ENCODE measurements at places on chromosomes 5 and 9.

DNA sequence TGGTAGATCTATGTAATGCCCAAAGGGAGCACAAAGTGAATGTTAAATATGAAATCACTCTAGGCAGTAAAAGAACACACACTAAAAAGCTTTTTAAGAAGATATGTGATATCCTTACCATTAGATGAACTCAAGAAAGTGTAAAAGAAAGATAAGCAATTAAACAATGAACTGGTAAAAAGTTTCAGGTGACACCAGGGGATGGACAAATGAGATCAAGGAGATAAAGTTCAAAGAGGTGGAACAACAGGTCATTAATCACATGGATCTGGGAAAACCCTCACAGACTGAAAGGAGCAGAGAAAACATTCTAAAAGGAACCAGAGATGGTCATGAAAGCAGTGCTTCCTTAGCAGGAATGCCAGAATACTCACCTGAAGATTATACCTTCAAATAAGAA lies 40.7 kb downstream of the LHFPL2 start:
- DNase-seq = no peak

GRCh38 chr9:135343837-135344522 lies 135.6 kb upstream of the PPP1R26 start:
- peak; percentile 19 for DNase-seq

- no peak for DNase-seq
Observed at GRCh38 chr5:73264631-73265030, 91.6 kb downstream of the TMEM174 start.

- no peak for DNase-seq
Observed at GRCh38 chr9:120366644-120367019, 213.3 kb downstream of the CDK5RAP2 start.

DNA sequence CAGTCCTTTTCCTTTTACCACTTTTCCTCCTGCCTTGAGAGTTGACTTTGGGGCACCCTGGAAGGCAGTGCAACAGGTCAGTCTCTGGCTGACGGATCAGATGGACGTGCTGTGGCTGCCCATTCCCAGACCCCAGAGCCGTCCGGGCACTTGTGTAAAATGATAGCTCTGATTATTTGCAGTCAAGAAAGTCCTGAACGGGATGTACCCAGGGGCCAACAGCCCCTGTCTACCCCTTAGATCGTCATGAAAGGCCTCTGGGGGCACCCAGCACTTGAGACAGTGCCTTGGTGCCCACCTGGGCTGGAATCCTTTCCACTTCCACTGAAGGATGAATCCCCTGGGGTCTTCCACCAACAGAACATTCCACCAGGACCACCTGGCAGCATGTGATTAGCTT lies 17.7 kb upstream of the ANGPTL2 start:
- no peak for DNase-seq

- no peak for DNase-seq
Observed at GRCh38 chr5:133995341-133995740, 9.4 kb downstream of the VDAC1 start.

- no peak for DNase-seq
Observed at GRCh38 chr5:153399595-153399994, 90.9 kb upstream of the GRIA1 start.

DNA sequence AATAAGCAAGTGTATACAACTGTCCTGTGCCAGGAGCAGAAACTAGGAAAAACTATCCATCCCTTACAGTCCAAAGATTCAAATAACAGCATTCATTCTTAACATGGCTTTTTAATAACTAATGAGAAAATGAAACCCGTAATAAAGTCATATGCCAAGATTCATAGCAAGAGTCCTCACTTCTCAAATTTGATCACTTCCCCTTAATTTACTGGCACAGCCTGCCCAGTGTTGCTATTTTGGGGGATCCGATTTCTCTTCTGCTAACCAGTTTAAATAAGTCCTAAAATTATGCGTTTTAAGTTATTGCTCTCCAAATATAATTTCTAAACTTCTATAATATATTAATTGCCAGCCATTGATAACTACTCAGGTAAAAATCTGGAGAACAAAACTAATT lies 177.0 kb upstream of the PTGER4 start:
- DNase-seq = peak; percentile 19

DNA sequence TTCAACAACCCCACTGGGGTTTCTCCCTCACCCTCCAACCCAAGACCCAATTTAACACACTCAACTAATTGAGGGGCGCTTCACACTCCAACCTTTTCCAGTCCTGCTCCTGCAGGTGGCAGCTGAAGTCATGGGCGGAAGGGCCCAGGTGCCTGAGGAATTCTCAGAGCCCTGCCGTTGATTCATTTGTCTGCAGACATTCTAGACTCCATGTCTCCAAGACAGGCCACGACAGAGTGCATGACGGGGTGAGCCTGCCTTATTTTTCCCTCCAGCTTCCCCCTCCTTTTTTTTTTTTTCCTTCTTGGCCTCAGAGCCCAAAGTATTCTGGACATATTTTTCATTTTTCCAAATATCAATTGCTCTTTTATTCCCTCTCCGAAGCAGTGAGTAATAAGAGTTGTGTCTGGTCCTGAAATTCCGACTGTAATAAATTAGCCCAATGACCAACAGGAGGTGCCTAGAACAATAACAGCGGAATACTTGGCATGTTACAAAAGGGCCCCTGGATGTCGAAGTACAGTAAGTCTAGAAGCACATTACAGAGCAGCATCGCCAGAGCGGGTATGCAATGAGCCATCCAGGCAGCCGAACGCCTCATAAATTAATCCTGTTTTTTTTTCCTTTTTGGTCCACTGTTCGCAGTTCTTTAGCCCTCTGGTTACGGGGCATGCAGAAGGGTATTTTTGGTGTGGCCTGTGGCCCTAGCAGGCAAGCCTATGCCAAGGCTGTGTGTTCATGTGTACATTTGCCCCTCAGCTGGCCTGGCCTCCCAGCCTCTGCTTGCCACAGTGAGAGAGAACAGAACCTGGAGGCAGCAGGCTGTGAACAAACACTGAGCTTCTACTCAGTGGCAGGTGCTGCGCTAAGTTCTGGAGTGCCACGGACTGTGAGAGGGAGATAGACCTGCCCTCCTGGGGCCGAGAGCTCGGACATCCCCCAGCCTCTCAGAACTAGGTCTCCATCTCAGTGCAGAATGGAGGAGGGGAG lies 8.6 kb upstream of the SMIM23 start:
- DNase-seq = no peak

- DNase-seq = no peak
Observed at GRCh38 chr9:25472085-25472607, 206.1 kb downstream of the TUSC1 start.

DNA sequence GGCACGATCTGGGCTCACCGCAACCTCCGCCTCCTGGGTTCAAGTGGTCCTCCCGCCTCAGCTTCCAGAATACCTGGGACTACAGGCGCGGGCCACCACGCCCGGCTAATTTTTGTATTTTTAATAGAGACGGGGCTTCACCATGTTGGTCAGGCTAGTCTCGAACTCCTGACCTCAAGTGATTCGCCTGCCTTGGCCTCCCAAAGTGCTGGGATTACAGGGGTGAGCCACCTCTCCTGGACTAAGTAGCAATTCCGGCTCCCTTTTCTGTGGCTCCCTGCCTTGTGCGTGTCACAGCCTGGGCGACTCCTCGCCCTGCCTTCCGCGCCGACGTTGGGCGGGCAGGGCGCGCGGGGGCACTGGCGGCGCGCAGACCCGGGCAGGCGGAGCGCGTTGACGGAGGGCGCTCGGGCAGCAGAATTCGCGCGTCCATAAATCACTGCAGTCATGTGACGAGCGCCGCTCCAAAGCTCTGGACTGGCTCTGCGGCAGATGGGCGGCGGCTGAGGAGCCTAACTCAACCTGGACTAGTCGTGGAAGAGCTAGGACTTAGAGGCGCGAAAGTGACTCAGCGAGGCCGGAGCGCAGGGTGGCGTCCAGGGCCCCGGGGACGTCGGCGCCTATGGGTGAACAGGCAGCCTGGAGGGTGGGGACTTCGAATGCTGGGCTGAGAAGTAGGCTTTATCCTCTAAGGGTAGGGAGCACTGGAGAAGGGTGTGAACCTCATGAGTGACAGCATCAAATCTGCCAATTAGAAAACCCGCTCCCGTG lies 1.4 kb upstream of the CIZ1 start:
- peak; percentile 44 for DNase-seq

- no peak for DNase-seq
Observed at GRCh38 chr5:180523629-180524466, 29.7 kb downstream of the CNOT6 start.

DNA sequence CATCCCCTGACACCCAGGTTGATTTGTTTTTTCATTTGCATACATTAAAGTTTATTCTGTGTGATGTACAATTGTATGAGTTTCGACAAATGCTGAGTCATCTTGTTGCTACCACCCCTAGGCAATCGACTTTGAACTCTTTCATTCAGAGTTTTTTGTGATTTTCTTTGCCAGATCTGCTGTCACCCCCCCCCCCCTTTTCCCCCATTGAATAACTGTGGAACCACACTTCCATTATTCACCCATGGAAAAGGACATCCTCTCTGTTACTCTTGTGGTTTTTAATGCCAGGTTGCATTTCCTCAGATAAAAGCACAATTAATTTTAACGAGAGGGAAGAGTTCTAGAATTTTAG lies 13.7 kb upstream of the FAM120AOS start:
- DNase-seq = no peak

GRCh38 chr5:142660731-142661130 lies 25.2 kb downstream of the FGF1 start:
- no peak for DNase-seq

DNA sequence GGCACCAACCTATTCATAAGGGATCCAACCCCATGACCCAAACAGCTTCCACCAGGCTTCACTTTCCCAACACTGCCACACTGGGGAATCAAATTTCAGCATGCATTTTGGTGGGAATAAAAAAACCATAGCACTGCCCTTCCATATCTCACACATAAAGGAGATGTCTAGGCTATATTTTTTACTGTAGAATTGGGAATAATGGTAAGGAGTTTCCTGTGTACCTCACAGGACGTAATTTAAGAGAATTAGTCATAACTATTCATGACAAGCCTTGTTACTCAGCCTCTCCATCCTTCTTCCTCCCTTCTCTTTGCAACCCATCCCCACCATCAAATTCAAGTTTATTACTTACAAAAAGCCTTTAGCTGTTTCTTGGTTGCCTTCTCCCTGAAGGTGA lies 352.1 kb downstream of the MLLT3 start:
- DNase-seq = no peak

- DNase-seq = no peak
Observed at GRCh38 chr9:70092190-70092589, 48.5 kb downstream of the MAMDC2 start.

DNA sequence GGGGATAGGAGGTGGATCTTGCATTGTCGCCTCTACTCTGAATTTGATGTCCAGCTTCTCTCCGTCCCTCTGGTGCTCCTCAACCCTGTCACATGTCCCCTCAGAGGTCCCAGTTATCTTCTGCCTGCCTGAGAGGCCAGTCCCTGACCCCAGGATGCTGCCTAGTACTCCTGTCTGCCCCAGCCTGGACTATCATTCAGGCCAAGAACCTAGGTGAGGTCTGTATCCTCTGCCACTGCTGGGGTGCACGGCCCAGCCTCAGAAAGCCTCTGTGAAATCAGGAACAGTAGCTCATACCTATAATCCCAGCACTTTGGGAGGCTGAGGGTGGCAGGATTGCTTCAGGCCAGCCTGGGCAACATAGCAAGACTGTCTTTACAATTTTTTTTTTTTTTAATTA lies 8.6 kb downstream of the SPINK4 start:
- DNase-seq = no peak

DNA sequence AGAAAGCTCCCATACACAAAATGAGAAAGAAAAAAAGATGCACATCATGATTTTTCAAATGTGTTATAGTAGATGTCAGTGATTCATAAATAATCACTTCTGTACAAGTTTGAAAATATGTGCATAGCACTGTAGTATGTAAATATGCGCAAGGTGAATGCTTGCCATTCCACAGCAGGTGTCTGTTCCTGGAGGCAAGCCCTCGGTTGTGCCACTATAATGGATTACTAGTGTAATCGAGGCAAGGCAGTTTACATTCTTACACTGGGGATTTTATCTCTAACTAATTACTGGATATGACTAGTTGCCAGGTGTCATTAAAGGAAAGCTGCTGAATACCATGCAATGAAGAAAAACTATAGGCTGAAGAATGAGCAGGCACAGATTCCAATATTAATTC lies 93.6 kb downstream of the ARHGEF28 start:
- DNase-seq = no peak

DNA sequence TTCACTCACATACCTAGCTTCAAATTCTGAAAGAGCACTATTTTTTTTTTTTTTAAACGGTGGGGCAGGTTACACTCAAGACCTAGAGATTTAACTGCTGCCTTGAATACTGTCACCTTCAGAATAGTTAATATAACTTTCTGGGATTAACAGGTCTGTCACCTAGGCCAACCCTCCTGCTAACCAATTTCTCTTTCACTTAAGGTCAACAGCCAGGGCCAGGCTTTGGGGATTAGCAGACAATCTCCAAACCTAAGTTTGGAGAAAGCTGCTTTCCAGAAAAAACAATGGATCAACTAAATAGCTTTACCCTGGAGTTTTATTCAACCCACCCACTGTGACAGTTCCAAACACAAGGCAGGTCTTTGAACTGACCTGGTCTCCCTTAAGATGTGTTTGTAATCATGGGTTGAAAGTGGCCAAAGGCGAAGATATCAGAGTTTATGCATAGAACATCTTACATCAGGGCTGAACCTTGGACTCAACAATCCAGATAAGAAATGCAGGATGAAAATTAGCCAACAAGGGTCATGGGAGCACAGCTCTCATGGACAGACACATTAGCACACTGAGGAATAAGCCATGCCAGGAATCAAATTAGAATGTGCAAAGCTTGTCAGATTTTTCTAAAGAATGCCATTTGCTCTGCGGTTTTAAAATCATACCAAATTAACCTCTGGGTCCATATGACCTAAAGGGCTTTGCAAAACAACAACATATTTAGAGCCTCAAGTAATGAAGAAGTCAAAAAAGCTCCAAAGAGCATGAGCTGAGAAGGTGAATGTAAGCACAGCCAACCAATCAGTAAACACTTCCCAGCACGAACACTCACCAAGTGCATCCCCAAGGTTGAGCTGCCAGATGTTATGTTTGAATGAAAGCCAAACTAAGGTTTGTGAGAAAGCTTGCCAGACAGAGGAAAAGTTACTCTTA lies 538.5 kb upstream of the DMAC1 start:
- no peak for DNase-seq

DNA sequence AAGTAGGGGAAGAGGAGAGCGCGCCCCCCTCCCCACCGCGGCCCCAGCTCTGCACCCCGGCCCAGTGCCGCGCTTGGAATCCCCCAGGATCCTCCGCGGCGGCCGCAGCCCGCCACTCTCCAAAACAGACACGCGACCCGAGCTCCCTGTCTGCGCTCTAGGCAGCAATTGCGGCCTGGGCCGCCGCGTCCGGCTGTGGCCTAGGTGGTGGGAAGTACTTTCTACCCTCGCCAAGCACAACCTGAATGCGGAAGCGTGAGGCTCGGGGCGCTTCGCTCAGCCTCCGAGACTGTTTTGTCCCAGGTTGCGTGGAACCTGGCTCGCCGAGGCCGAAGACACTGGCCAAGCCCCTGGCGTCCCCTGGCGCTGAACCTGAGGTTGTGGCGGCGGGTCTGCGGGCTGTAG lies 3.3 kb upstream of the FOXB2 start:
- no peak for DNase-seq

- DNase-seq = no peak
Observed at GRCh38 chr5:71770381-71770780, 51.3 kb downstream of the CARTPT start.
